ENCODE measurements at places on chromosomes 2 and 18.

- no peak for DNase-seq
These were observed 301.3 kb upstream of the RGPD4 start for GRCh38 chr2:107525406-107525805.

GRCh38 chr2:45904267-45904945 is 252.9 kb downstream of the PRKCE start:
- DNase-seq = no peak

- no peak for DNase-seq
These were observed 152.6 kb downstream of the IKZF2 start for GRCh38 chr2:212998626-212999359.

- DNase-seq = no peak
These were observed 65.2 kb downstream of the RNF152 start for GRCh38 chr18:61827591-61827990.

GRCh38 chr2:190980630-190981209 is 33.3 kb downstream of the STAT1 start:
- DNase-seq = no peak

DNA sequence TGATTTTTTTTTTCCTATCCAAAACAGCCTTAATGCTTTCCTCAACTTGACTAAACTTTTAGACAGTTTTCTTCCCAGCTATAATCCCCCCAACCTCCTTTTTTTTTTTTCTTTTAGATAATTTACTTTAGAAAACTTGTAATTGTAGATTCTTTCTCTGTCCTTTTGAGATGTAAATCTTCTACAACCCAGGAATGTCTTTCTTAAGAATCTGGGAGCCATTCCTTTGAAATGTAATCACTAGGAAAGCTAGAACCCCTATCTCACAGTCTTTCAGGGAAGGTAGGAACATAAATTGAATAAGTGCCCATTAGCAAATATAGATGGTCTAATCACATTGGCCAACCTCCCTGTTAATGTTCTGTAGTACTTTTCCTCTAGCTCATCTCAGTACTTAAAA is 285.4 kb downstream of the NUP35 start:
- no peak for DNase-seq

DNA sequence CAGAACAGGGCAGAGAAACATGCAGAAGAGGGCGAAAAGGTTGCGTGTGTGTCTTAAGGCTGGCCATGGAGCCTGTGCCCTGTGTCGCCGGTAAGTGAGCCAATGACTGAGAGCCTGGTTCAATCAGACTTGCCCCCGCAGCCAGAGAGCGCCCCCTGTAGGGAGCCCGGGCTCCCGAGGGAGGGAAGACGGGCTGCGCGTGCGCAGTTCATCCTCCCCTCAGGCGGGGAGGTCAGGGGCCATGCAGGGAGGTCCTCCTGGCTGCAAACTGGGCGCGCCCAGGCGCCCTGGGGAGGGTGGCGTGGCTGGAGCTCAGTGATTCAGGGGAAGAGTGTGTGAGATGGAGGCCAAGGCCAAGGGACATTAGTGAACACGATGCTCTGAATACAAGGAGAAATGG is 276.6 kb downstream of the PHLPP1 start:
- DNase-seq = no peak

DNA sequence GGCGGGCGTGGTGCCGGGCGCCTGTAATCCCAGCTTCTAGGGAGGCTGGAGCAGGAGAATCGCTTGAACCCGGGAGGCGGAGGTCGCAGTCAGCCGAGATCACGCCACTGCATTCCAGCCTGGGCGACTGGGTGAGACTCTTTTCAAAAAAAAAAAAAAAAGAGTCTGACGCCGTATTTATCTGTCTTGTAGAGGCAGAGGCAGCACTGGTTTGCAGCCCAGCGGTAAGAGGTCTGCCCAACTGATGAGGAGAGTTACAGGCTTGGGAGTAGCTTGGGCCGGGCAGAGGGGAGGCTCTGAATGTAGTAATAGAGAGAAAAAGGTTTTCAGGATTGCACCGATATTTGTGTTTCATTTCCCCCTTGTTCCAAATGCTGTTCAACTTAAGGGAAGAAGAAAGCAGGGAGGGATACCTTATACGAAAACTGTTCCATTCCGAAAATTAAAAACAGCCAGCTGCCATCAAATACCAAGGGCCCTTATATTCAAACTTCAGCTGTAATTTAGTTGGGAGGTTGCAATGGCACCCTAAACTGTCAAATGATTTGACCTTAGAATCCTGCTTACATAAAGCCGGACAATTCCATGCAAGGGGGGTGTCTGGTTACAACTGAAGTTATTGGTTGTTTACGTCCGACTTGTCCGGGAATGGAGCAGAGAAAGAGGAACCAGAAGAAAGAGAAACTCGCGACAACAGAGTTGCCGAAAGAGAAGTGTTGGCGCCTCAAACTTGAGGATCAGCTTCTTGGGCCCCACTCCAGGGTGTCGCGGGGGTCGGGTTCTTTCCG is 9.2 kb upstream of the SP9 start:
- DNase-seq = no peak

DNA sequence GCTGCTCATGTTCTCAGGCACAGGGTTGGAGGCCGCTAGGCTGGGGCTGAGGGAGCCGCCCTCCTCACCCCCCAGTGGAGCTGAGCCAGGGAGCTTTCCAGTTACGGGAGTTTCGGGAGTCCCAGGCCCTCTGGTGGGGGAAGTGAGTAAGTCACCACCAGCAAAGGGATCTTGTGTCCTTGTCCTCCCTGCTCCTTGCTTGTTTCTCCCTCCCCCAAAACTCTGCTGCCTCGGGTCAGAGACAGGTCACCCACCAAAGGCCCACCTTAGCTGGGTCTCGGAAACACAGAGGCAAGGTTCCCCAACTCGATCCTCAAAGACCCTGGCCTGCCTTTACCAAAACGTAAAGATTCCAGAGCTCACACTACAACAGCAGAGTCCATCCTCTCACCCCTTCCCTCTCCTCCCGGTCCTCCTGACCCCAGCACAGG is 60.5 kb upstream of the POMC start:
- no peak for DNase-seq

DNA sequence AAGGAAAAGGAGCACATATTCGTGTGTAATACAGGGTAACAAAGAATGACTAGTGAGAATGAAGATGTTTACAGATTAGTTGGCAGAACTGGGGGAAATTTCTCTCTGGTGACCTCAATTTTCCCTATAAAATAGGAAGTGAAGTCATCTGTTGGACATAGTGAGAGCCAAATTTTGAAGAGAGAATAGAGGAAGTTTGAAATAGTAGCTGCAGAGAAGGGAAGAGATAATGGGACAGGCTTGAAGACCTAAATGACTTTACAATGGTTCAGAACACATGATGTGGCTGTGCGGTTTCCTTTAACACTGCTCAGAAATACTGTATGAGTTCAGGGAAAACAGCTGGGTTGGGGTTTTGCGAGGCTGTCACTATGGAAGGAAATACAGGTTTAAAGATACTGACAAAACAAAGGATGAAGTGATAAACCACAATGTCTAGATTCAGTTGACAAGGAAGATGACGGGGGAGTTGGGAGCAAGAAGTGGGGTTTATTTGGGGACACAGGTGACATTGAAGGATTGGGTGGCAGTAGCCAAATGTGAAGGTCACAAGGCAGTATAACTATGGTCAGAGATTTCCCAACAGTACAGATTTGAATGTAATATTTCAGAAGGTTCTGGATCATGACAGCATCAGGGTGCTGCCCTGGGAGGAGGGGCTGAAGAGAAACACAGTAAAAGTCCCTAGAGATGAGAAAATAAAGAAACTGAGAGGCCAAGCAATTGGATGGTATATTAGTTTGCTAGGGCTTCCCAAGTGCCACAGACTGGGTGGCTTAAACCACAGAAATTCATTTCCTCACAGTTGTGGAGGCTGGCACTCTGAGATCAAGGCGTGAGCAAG is 82.6 kb upstream of the TANK start:
- peak; percentile 24 for DNase-seq

DNA sequence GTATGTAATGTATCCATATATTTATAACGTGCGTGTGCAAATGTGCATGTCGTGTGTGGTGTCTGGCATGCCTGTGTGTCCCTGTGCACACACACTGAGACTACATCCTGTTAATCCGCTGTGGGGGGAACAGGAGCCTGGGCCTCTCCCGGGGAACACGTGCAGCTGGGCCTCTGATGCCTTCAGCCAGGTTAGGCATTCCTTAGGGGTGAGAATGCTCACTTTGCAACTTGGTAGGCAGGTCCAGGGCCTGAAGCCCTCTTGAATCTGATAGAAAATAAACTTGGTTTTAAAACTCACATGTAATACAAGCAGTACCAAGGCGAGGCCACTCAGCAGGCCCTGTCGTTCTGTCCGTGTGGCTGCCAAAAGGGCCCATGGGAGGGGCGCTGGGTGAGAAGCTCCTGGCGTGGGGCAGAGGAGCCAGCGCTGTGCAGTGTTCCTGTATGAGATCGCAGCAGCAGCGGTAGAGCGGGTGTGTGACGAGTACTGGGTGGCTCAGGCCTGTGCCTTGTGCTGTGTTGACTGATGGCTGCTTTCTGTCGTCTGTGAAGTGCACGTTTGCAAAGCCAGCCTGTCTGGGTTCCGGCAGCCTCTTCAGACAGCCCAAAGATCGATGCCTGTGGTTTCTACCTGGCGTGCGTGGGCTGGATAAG is 16.2 kb downstream of the SALL3 start:
- no peak for DNase-seq

- DNase-seq = no peak
These were observed 62.6 kb upstream of the PSMD14 start for GRCh38 chr2:161245671-161246070.

- no peak for DNase-seq
These were observed 4.0 kb upstream of the LYG2 start for GRCh38 chr2:99259465-99259864.

DNA sequence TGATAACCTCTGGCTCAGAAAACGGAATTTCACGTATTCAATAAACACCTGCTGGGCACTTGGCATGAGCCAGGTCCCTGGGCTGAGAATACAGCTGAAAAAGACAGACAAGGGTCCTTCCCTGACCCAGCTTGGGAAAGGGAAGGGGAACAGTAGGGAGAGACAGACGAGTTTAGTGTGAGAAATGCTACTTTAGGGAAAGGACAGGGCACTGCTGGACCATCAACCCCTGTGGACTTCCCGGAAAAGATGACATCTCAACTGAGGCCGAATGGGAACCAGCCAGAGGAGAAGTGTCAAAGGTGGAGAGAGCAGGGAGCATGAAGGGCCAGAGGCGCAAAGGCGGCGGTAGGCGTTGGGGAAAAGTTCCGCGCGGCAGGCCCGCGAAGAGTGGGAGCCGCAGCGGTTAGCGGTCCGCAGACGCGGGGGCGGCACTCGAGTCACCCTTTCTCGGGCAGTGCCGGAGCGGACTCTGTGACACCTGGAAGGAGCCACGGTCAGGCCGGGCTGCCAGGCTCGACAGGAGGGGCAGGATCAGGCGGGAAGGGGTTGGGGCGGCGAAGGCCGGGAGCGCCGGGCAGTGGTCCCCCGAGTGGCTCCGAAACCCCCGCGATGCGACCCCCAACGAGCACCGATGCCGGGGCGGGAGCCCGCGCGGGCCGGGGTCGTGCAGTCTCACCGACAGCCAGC is 519 bp downstream of the TEX261 start:
- no peak for DNase-seq

DNA sequence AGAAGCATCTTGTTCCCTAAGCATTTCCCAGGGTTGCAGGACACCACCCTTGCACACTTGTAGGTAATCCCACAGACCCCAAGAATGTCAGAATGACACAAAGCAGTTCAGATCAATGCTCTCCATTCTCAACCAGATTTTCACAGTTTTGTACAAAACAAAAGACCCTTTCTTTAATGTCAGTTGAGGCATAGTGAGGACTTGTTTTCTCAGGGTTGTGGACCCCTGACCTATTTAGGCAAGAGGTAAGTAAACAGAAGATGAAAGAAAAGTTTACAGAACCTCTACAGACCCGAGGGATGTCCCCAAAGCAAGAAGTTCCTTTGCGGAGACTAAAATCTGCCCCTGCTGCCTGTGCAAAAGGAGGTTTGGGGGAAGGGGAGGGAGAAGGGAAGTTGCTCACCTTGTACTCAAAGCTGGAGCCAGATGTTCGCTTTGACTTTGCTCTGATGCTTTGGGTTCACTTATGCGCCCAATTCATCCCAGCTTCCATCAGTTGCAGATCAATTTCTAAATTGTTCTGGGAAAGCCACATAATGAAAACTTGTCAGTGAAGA is 635.4 kb downstream of the EPHA4 start:
- DNase-seq = no peak

DNA sequence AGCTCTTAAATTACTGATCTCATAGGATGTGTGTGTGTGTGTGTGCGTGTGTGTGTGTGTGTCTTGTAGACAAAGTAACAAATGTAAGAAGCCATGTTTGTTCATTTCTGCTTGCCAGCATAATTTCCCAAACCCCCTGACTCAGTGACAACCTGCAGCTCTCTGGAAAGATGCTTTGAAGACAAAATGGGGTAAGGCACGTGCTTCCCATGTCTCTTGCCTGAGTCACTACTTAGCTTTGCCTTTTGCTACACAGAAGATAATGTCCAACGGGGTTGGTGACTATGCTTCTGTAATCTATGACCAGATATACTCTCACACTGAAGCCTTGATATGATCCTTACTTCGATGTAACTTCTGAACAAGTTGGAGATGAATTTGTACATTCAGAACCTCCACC is 332.0 kb downstream of the SLC4A3 start:
- DNase-seq = no peak

GRCh38 chr18:9091066-9091476 is 11.4 kb upstream of the NDUFV2 start:
- no peak for DNase-seq

DNA sequence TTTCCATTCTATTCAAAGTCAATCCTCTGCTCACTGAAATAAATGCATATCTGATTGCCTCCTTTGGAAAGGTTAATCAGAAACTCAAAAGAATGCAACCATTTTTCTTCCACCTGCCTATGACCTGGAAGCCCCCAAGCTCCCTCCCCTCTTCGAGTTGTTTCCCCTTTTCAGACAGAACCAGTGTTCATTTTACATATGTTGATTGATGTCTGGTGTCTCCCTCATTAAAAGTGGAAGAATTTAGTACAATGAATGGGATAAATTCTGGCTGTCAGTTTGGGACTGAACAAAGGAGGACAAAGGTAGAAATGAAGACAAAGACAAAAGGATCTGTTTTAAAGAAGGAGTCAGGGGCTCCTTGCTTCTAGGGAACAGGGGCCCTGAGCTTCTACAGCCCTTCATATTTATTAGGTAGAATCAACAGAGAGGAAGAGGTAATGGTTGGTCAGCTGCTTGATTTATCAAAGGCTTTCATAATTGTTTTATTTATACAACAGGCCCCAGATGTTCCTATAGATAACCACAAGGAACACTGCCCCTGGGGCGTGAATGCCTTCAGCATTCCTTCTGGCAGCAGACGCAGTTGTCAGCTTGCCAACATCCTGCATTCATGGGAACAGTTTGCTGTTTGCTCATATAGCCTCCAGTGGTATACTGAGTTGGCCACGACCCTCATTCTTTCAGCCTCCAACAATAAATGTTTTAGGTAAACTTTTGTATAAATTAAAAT is 949.8 kb upstream of the LRATD1 start:
- DNase-seq = no peak

GRCh38 chr2:71070294-71071093 is 2.0 kb downstream of the NAGK start:
- DNase-seq = no peak

Data from activated CD8-positive, alpha-beta memory T cell treated with anti-CD3 and anti-CD28 coated beads for 4 hours (primary cell).